ENCODE measurements at places on chromosomes 7 and 10. TPM values are rescaled to one million over a fixed set of nuclear protein-coding genes. Genes with fewer than 3 reads are reported as not detected.

- no peak for DNase-seq
Measured at GRCh38 chr10:124911124-124912067, 30.5 kb upstream of the ZRANB1 start.

Gene RHOBTB1
- 45.6 TPM for total RNA-seq

Gene PPIA
- total RNA-seq = 4,000 TPM

DNA sequence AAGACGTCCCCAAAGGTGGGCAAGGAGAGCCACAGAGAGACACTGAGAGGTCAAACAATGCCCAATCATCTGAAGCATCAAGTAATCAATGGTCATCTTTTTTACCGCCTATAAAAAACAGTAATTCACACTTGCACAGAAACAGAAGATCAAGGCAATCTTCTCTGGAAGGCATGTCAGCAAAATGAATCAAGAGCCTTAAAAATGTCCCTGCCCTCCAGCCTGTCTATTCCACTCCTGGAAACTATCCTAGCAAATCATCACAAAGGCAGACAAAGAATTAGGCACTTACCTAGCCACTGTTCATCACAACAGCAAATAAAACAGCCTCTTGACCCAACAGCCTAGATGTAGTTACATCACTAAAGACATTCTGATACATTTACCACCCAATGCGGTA is 48.9 kb downstream of the FAM53B start:
- DNase-seq = no peak

Gene C10orf62
- 0.34 TPM for total RNA-seq

- no peak for DNase-seq
Measured at GRCh38 chr10:108241166-108241565, 1076.7 kb upstream of the SORCS1 start.

- DNase-seq = no peak
Measured at GRCh38 chr7:142523821-142524460, 225.3 kb upstream of the PRSS1 start.

GRCh38 chr7:44322631-44323363 is 2.6 kb downstream of the CAMK2B start:
- DNase-seq = no peak

DNA sequence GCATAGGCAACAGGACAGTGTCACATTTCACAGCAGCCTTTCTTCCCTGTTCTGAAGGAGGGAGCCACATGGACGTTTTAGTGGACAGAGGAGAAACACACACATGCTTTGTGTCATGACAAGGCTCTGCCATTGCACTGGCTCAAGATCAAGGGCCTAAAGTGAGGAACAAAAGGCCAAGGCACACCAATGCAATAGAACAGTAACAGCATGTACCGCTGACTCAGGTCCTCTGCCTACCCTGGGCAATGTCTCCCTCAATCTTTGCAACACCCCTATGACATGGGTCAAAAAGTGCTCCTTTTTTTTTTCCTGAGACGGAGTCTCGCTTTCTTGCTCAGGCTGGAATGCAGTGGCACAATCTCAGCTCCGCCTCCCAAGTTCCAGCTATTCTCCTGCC is 57.8 kb upstream of the SDK1 start:
- DNase-seq = no peak

DNA sequence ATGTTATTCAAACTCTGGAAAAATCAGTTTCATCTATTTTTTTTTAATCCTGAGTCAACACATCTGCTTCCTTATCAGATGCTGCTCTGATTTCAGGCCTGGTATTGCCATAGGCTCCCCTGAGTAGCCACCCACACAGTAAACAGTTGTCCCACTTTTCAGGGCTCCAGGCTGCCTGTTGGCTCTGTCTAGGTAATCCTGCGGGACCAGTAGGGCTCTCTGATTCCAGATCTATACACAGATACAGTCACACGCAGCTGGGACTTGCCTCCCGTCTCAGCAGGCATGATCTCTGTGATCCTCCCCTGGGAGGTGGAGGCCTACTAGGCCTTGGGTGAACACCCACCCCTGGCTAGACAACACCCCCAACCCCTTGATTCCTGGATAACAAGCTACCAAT is 206.1 kb downstream of the CREB5 start:
- peak; percentile 4 for DNase-seq

Gene FAM25A
- total RNA-seq = not detected

GRCh38 chr7:128777156-128778123 is 1.8 kb upstream of the OPN1SW start:
- DNase-seq = peak; percentile 34

DNA sequence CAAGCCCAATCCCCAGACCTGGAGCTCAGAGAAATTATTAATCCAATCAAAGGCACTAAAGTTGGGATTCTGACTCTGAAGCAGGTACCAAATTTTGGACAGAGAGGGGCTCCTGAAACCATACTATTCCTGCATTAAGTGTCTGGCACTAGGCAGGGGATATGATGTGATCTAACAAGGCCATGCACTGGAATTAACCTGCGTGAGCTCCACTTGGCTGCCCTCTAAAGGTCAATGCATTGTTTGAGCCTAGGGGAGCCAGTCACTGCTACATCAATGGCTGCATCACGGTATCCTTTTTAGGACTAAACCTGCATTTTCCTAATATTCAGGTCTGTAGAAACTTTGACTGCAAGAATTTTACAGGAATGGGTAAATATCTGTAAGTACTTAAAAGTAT is 42.1 kb downstream of the ST8SIA6 start:
- DNase-seq = peak; percentile 39

GRCh38 chr7:128672927-128673517 is 930 bp downstream of the GARIN1A start:
- DNase-seq = peak; percentile 57

DNA sequence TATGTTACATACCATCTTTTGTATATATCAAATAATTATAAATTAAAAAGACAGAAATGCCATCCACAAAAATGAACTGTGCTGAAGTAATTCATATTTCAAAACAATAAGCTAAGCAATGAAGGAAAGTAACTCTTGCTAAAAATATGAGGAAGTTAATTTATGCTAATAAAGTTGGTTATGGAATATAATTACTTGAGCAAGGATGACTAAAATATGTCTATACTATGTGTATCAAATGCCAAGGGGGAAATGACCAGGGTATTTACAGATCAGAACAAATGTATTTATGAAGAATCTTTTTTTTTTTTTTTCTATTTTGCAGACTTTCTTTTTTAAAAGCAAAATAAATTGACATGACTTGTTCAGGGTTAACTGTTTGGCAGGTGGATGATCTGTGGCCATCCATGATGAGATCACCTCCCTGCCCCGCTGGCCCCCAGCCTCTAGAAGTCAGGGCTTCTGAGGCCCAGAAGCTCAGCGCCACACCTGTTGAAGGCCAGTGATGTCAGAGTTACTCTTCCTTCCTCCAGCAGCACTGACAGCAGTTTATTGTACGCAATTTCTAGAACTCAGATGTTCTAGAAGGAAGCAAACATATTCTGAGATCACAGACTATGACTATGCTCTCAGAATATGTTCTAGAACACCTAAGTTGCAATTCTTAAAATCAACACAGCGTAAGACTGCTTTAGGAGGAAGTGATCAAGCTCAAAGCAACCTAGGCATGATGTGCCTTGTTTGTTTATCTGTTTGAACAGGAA is 196.1 kb upstream of the KLF14 start:
- DNase-seq = peak; percentile 49

- no peak for DNase-seq
Measured at GRCh38 chr7:18504965-18505364, 9.4 kb downstream of the HDAC9 start.

Gene TFEC
- 2.0 TPM for total RNA-seq

- peak; percentile 77 for DNase-seq
Measured at GRCh38 chr7:16028103-16028502, 341.6 kb upstream of the MEOX2 start.

Gene HOXA6
- 8.6 TPM for total RNA-seq

DNA sequence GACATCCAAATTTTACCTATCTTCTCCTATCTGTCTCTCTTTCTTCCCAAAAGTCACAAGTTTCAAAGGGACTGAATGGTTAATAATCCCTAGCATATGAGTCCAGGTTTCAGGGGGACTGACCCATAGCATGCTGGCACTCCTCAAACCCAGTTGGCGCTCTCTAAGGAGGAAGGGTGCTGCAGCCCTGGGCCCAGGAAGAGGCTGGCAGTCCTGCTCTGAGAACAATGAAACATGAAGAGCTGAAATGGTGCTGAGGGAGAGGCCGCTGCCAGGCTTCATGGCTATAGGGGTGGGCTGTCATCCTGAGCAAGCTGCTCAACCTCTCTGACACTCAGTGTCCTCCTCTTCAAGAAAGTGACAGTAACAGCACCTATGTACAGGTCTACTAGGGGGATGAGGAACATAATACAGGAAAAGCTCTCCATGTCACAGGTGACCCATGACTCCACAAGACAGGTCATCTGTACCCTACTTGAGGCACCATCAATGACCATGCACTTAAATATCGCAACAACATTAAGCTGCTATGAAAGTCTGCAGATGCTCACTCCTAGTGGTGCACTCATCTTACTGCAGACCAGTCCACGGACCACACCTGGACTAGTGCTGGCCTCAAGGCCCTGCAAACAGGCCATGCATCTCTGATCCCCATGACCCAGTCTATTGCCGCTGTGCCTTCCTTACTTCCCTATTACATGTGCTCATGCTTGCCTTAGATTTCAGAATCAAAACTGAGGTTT is 17.0 kb downstream of the COBL start:
- no peak for DNase-seq

- DNase-seq = no peak
Measured at GRCh38 chr10:72890086-72890485, 3.5 kb upstream of the OIT3 start.

- no peak for DNase-seq
Measured at GRCh38 chr10:71398976-71399375, 2.3 kb downstream of the CDH23 start.

- peak; percentile 76 for DNase-seq
Measured at GRCh38 chr10:61733358-61733940, 70.7 kb downstream of the CABCOCO1 start.

- no peak for DNase-seq
Measured at GRCh38 chr10:42980553-42981357, 96.1 kb upstream of the RET start.

Gene ALKBH4
- total RNA-seq = 25.5 TPM

GRCh38 chr7:121186746-121187145 is 142.1 kb upstream of the WNT16 start:
- DNase-seq = no peak

- DNase-seq = no peak
Measured at GRCh38 chr7:48130658-48131108, 40.6 kb upstream of the ABCA13 start.

GRCh38 chr10:105656856-105657255 is 1015.8 kb downstream of the SORCS3 start:
- no peak for DNase-seq

GRCh38 chr7:33472348-33473025 is 343.1 kb downstream of the BBS9 start:
- DNase-seq = no peak

Gene STAG3
- 0.17 TPM for total RNA-seq

Gene ATRNL1
- total RNA-seq = 0.17 TPM

Gene CALHM1
- total RNA-seq = not detected

DNA sequence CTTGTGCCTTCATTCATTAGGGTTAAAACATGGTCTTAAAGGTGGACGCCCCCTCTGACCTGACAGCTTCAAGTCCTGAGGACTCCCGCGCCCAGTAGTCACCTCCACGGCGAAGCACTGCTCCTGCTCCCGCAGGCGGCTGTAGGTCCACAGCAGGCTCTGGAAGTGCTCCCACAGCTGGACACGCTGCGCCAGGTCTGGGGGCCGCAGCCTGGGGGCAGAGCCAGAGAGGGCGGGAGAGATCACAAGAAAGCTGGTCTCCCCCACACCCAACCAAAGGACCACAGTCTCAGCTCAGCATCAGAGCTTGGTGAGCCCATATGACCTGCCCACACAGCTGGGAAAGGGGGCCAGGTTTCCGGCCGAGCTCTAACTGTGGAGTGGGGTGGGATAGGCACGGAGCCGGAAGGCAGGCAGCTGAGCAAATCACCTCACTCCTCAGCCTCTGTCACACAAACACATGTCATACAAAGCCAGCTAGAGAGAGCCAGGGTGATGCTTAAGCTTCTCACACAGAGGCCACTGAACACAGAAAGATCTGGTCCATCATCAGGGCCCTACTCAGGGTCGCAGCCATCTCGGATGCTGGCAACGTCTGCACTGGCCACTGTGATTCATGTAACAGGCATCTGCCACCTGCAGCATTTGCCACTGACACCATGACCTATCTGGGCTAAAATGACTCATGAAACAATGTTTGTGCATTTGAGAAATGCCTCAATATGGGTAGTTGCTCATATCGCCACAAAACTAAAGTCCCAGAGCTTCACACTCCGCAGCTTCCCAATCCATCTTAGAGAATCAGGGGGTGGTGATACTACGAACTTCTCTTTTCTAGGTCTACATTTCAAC is 12.6 kb downstream of the HPS1 start:
- DNase-seq = peak; percentile 62

- no peak for DNase-seq
Measured at GRCh38 chr7:153022475-153023193, 263.1 kb downstream of the ACTR3B start.

Gene TMEM213
- not detected for total RNA-seq

Gene AEBP1
- 12.9 TPM for total RNA-seq

- DNase-seq = no peak
Measured at GRCh38 chr10:95404864-95405263, 114.1 kb upstream of the PDLIM1 start.

GRCh38 chr7:35553519-35553918 is 141.4 kb downstream of the HERPUD2 start:
- DNase-seq = no peak

GRCh38 chr7:130553398-130554029 is 61.6 kb downstream of the MEST start:
- DNase-seq = no peak

DNA sequence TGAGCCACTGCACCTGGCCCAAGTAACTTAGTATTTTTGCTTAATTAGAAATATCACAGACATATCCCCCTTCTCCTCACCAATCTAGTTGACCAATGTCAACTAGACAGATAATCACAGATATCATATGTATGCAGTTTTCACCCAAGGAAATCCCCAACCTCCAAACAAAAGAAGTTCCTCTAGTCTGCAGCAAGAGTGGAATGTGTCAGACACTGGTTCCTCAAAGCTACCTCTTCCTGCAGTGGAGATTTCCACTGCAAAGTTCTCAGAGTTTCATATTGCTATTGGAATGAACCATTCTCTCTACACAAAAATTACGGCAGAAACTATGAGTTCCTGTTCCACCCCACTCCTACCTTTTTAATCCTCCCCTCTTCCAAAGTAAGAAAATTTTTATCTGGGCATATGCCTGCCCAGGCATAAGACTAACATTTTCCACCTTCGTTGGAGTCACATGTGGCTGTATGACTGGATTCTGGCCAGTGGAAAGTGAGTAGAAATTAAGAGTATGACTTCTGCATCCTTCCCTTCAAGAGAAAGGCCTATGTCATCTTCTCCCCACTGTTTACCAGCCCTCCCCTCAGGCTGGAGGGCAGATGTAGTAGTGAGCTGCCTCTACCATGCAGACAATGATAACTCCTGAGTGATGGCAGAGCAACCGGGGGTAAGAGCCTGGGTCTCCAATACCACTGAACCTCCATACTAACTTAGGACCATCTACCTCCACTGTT is 103.0 kb downstream of the MYOF start:
- peak; percentile 68 for DNase-seq

- no peak for DNase-seq
Measured at GRCh38 chr10:116511365-116511764, 34.4 kb upstream of the PNLIP start.

Gene AHR
- 189 TPM for total RNA-seq

- no peak for DNase-seq
Measured at GRCh38 chr7:129797214-129797789, 155.5 kb downstream of the UBE2H start.

Gene CYREN
- 29.5 TPM for total RNA-seq

All from dermis blood vessel endothelial cell (primary cell).